Uterus (tissue), 4 donors: ENCODE measurements at places on chromosomes 4 and X. TPM values are rescaled to one million over a fixed set of nuclear protein-coding genes. Genes with fewer than 3 reads are reported as not detected.

GRCh38 chr4:101103381-101104142, 243.8 kb downstream of the PPP3CA start:
- no peak for DNase-seq

DNA sequence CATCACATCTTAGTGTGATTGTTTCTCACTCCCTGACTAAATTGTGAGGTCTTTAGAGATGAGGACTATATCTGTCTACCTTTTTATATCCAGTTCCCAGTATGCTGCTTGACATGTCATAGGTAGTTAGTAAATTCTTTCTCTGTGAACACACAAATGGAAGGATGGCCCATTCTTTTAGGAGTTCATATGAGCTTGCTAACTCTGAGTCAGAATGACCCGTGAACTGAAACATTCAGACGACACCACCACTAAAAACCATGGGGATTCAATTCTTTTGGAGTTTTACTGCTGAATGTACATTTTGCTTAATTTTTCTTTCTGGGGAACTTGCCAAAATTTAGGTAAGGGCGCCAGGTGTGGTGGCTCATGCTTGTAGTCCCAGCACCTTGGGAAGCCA, 13.9 kb downstream of the OFD1 start:
- DNase-seq, result no peak

- DNase-seq, result no peak
These were observed 14.3 kb upstream of the PNPLA4 start for GRCh38 chrX:7941390-7942042.

DNA sequence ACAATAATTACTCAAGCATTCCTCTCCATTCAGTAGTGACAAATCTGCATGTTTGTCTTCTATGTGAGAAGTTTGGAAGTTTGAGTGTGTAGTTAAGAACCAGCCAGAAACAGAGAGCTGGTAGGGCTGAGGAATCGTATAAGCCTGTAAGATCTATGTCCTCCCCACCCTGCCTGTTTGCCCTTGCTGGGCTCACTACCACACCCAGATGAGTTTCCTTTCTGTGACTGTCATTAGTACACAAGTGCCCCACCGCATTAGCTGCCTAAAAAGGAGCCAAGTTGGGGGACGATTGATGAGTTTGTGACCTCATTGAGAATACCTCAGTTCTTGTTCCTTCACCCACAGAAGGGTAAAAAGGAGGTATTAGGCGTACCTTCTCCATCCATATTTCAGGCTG, 28.3 kb downstream of the DOCK11 start:
- no peak for DNase-seq

Gene SCML2
- 0.26 TPM for total RNA-seq

- DNase-seq, result no peak
These were observed 57.2 kb upstream of the NPNT start for GRCh38 chr4:105838082-105838481.

GRCh38 chr4:104625706-104626105, 131.0 kb upstream of the CXXC4 start:
- DNase-seq, result no peak

GRCh38 chrX:17438221-17438620, 63.2 kb downstream of the NHS start:
- no peak for DNase-seq

Gene PLAC8
- total RNA-seq, result not detected
